ENCODE measurements at places on chromosomes 3 and 15. TPM values are rescaled to one million over a fixed set of nuclear protein-coding genes. Genes with fewer than 3 reads are reported as not detected.
A peak's percentile ranks its signal among the peaks of the same experiment; 100 is the strongest.

TM4SF1 gene
- polyA plus RNA-seq = 51.7 TPM

SLCO2A1 gene
- polyA plus RNA-seq = 21.6 TPM

TP63 gene
- 1.9 TPM for polyA plus RNA-seq

TTC21A gene
- polyA plus RNA-seq = 6.0 TPM

- DNase-seq = no peak
These were observed 313.5 kb downstream of the RPLP1 start for GRCh38 chr15:69766156-69766555.

DNA sequence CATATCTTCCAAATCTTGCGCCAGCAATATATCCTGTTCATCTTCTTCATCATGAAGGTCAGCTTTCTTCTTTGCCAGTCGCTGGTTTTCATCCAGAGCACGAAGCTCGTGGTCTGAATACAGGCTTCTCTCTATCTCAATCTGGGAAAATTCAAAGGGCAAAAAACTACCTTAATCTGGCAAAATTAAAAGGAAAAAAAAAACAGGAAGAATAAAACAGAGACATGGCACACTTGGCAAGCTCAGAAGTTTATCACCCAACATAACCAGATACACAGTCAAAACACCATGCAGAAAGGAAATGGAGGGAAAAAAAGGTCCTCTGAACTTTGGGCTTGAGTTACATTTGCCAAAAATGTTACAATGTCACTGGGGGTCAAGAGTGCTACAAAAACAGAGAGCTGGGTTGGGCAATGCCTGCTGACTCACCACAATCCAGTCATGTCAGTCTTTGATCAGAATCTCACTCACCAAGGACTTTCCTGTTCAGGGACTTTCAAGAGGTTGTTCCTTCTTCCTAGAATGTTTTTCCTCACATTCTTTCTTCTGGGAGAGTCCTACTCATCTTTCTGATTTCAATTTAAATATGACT, 1.5 kb downstream of the MRPL46 start:
- DNase-seq = no peak

DNA sequence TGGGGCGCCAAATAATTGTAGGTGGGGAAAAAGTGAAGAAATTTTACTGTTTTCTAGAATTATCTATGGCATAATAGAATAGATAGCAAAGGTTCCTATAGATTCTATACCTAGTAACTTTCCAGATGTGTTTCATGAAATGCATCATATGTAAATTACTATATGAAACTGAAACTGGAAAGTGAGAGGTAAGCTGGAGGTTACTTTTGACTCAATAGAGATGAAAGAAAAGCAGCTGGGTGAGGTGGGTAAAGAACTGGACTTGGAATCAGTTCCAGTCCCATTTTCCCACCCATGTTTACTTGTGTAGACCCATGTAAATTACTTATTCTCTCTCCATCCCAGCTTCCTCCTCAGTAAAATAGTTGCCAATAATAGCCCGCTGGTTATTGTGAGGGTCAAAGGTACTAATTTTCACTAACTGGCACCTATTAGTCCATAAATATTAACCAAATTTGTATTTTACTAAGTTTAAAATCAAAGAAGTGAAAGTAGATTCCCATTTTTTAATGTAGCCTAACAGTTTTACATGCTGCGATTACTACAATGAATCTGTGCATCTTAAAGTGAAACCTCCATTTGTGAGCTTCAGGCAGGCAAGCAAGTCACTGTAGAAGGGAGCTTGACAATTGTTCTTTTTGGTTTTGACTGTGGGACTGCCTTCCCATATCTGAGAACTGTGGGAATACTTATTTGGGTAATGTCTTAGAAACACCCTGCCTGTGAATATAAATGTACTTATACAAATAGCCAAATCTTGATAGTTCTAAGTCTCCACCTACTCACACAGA, 312.1 kb downstream of the SLC9A9 start:
- no peak for DNase-seq

- DNase-seq = no peak
These were observed 106.0 kb downstream of the PTPRG start for GRCh38 chr3:61667383-61667782.

DNA sequence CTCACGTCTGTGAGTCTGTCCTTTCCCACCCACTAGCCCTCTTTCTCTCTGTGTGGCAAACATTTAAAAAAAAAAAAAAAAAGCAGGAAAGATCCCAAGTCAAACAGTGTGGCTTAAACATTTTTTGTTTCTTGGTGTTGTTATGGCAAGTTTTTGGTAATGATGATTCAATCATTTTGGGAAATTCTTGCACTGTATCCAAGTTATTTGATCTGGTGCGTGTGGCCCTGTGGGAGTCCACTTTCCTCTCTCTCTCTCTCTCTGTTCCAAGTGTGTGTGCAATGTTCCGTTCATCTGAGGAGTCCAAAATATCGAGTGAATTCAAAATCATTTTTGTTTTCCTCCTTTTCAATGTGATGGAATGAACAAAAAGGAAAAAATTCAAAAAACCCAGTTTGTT, 97.7 kb downstream of the GAP43 start:
- DNase-seq = no peak

- no peak for DNase-seq
These were observed 46.8 kb upstream of the MELTF start for GRCh38 chr3:197076415-197076814.

- DNase-seq = no peak
These were observed 22.6 kb upstream of the ANO10 start for GRCh38 chr3:43644443-43644842.

GRCh38 chr3:138594150-138594934, at the start of gene CEP70:
Gene CEP70, minus strand, starts transcription at chr3:138594260. Its CDS starts 21,333 bp downstream, at chr3:138572927.
- peak; percentile 91 for DNase-seq

DNA sequence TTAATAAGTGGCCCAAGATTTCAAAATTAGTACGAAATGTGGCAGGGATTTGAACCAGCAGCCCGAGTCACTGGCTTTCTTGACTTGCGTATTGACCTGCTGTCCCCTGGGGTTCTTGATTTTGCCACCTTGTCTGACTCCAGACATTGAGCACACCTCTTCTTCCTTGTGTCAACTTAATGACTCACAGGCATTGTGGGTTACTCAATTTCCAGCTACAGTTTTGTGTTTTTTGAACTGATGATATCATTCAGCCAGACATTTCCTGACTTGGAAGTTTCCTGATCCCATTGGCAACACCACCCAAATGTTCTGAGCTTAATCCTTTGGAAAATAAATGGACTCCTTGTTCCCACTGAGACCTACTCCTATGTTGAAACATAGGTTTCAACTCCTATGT, 64.2 kb downstream of the MOBP start:
- DNase-seq = no peak

All from left renal cortex interstitium (tissue), 4 donors.